ENCODE measurements at places on chromosomes 4 and X. TPM values are rescaled to one million over a fixed set of nuclear protein-coding genes. Genes with fewer than 3 reads are reported as not detected.
A peak's percentile ranks its signal among the peaks of the same experiment; 100 is the strongest.

DNA sequence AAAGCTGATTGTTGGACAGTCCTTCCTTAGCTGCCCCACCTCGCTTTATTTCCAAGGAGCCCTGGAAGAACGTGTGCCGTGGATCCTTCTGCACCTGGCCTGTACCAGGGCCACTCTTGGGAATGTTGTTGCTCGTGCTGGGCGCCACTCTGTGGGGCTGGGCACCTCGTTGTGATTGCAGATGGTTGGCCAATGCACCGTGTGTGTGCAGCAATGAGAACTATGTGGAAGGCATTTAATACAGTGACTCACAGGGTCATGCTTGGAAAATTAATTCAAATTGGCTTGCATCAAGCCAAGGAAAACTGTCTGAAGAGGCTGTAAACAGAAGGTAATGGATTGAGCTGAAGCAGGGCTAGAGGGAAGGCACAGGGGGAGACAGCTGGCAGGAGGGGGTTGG lies 37.0 kb upstream of the CD99L2 start:
- no peak for DNase-seq

- no peak for DNase-seq
Observed at GRCh38 chr4:148112231-148112982, 329.8 kb downstream of the NR3C2 start.

The RENBP gene
- 11.1 TPM for total RNA-seq

- peak; percentile 66 for DNase-seq
Observed at GRCh38 chr4:183256756-183257385, 63.2 kb downstream of the CLDN22 start.

DNA sequence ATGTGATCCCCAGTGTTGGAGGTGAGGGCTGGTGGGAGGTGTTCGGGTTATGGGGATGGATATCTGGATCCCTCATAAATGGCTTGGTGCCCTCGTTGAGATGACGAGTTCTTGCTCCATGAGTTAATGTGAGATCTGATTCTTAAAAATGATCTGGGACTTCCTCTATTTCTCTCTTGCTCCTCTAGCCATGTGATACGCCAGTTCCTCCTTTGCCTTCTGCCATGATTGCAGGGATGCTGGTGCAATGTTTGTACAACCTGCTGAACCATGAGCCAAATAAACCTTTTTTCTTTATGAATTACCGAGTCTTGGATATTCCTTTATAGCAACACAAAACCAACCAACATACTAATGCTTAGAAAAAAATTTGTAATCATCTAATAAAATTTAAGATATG lies 56.6 kb downstream of the STAP1 start:
- DNase-seq, result no peak

GRCh38 chr4:148961526-148961925 lies 519.3 kb upstream of the NR3C2 start:
- DNase-seq, result no peak

DNA sequence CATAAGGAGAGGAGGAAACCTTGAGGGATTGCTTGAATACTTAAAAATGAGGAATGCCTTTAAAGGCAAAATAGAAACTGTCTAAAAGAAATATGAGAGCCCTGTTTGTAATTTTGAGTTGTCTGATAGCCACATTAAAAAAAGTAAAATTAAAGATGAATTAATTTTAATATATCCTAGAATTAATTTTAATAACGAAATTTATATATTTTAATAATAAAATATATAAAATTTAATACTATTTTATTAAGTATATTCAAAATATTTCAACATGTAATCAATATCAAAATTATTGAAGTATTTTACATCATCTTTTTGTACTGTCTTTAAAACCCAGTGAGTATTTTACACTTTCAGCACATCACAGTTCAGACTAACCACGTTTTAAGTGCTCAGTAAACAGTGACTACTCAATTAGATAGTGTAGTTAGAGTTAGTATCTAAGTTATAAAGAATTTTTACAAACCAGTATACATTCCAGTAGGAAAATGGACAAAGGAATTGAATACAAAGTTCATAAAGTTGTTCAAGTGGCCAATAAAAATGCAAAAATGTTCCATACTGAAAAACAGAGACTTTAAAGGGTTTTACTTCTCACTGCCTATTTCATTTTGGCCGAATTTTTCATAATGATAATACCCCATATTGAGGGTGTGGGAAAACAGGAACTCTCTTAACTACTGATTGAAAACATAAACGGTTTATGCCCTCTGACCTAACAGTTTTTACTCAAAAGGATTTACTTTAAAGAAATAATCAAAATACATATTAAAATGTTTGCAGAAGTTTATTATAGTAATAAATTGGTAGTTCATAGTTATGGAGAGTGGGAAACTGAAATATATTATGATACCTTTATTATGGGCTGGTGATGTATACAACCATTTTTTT lies 2.9 kb downstream of the SLC30A9 start:
- DNase-seq, result no peak

The IL2 gene
- total RNA-seq, result not detected

- no peak for DNase-seq
Observed at GRCh38 chr4:152309418-152309817, 226.5 kb downstream of the FBXW7 start.

- no peak for DNase-seq
Observed at GRCh38 chrX:13476384-13476783, 93.0 kb upstream of the EGFL6 start.

The ADD1 gene
- total RNA-seq, result 217 TPM

The SAGE1 gene
- not detected for total RNA-seq

The PDGFRA gene
- 29.8 TPM for total RNA-seq

DNA sequence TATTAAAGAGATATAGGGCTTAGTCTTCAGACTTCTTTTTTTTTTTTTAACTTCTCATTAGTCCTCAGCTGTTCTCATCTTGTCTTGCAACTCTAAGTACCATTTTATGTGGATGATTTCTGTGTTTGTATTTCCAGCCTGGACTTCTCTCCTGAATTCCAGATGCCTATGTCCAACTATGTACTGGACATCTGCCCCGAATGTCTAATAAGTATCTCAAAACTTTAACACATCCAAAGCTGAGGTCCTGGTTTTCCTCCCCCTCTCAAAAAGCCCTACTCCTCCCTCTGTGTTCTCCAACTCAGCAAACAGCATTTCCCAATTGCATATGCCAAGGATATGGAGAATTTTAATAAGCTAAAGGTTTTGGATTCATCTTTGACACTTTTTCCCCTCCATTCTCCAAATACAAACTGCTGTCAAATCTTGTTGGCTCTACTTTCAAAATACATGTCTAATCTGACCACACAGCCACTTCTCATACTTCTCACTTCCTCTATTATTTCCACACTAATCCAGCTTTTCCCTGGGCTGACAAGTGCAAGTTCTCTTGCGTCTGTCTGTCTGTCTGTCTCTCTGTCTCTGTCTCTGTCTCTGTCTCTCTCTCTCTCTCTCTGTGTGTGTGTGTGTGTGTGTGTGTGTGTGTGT lies 79.8 kb downstream of the CLCN5 start:
- DNase-seq, result no peak

GRCh38 chr4:150033901-150034300 lies 44.3 kb upstream of the DCLK2 start:
- DNase-seq, result no peak

The CXCL11 gene
- not detected for total RNA-seq

The GPR82 gene
- 0.08 TPM for total RNA-seq

- DNase-seq, result no peak
Observed at GRCh38 chr4:26779674-26780073, 81.0 kb upstream of the STIM2 start.
